Activated T-cell treated with anti-CD3 and anti-CD28 coated beads for 48 hours (primary cell): ENCODE measurements at places on chromosomes 2 and 18.
A peak's percentile ranks its signal among the peaks of the same experiment; 100 is the strongest.

GRCh38 chr18:78001811-78002210 is 752.2 kb downstream of the GALR1 start:
- DNase-seq: no peak

DNA sequence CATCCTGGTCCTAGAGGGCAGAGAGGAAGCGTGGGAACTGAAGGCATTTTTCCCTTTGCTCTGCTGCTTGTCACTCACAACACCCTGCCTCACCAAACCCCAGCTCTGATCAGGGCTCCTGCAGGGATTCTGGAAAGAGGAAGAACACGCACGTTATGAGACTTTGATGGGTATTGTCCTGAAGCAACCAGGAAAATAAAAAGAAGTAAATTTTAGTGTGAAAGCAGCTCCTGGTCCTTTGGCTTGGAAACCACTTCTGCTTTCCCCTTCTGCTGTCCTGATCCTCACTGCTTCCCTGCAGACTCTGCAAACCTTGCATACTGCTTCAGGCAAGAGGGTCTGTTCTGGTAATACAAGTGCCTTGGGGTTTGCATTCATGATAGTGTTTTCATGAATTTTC is 164.1 kb downstream of the SLC8A1 start:
- DNase-seq: no peak

- no peak for DNase-seq
Observed at GRCh38 chr2:242036653-242036950, 167.1 kb downstream of the RTP5 start.

GRCh38 chr2:11379558-11379957 is 35.1 kb upstream of the ROCK2 start:
- no peak for DNase-seq

DNA sequence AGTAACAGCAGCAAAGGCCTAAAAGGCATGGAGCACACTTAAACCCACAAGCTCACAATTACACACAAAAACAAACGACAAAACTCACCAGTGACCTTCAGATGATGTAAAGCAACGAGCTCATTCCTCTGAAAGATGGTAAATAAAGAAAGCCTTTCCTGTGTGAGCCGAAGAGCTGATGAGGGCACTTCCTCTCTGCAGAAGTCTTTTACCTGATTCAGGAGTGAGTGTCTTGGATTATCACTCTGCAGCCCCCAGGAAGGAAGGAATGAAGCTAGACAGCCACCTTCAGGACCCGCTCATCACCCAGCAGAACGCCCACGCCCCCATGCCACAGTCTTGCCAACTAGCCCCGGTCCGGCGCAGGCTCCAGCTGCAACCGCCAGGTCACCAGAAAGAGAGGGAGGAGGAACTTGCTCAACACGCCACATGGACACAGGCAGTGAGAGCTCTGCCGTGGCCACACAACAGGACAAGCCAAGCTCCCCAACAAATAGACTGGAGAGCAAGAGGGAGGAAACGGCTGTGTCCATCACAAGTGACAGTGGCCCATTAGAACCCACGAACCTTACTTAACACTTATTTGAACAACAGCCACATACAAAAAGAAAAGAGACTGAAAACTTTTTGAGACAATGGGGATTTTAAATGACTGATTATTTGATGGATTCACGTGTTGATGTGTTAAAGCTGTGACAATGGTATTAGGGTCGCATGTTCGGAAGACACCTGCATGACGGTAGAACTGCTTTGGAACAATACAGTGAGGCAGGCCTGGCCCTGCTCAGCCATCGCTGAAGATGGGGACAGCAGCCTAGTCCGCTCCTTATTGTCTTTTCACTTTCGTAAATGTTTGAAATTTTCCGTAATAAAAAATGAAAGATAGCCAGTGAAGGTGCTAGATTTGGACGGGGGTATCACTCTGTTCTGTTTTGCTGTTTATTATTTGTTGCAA is 127.3 kb downstream of the HDAC4 start:
- no peak for DNase-seq

DNA sequence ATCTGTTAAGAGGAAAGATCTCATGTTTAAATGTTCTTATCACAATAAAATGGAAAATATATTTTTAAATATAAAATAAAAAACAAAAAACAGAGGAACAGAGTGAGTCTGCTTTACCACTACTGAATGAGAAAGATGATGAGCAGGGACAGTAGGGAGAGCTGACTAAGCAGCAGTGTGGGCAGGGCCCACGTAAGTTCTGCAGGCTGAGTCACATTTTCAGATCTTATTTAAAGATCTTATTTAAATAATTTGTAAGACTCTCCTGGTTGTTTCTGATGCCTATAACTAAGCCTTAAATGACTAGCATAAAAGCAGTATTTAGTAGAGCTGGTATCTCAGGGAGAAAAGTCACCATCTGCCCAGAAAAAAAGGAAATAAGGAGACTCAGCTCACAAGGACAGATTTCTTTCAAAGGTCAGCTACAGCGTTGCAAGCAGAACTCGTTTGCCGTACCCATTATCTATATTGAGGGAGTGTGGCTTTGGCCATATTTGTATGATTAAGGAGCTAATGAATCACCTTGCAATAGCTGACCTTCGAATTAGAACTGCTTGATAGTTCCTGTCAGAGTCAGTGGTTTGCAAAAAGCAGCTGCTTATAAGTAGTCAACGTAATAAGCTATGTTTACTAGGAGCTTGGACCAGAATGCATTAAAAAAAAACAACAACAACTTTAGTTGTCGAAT is 322.1 kb upstream of the CHAC2 start:
- DNase-seq: peak; percentile 10

DNA sequence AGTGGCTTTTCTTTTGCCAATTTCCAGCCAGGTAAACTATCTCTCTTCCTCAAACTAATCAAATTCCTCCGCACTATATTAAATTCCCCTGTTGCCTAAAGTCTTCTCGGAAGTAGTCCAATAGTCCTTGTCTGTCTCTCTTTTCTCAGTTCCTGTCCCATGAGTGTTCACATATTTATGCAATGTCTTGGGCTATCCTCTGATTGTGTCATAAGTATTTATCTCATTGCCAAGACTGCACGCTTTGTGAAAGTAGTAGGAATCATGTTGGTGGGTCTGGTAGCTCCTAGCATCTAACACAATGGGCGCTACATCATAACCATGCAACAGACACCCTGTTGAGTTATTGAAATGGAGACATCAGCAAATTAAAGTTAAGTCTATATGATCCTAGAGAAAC is 59.9 kb upstream of the POU3F3 start:
- DNase-seq: no peak

- no peak for DNase-seq
Observed at GRCh38 chr18:31618801-31619200, 27.1 kb downstream of the TTR start.

DNA sequence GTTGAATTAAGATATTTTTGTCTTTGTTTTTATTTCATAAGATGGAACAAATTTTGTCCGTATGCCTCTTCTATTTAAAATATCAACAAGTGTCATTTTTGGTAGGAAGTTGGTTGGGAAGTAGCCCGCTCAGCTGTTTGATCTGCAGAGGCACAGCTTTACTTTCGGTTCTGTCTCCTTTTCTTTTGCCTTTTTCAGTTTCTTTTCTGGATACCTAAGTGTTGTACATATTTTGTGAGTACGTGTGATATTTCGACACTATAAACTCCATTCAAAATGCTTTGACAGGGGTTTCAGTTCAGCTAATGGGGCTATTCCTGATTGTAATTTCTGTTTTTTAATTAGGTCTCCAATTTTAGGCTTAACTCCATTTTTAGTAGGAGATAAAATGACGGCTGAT is 1785.0 kb upstream of the LRRTM1 start:
- DNase-seq: no peak

GRCh38 chr2:46087492-46087891 is 209.7 kb upstream of the EPAS1 start:
- DNase-seq: no peak

- no peak for DNase-seq
Observed at GRCh38 chr2:120833127-120833675, 97.5 kb downstream of the GLI2 start.

GRCh38 chr2:164055623-164056022 is 319.8 kb upstream of the FIGN start:
- no peak for DNase-seq

GRCh38 chr18:5424903-5425664 is 118.7 kb downstream of the EPB41L3 start:
- no peak for DNase-seq

- DNase-seq: no peak
Observed at GRCh38 chr18:33051407-33051806, 278.6 kb upstream of the KLHL14 start.

DNA sequence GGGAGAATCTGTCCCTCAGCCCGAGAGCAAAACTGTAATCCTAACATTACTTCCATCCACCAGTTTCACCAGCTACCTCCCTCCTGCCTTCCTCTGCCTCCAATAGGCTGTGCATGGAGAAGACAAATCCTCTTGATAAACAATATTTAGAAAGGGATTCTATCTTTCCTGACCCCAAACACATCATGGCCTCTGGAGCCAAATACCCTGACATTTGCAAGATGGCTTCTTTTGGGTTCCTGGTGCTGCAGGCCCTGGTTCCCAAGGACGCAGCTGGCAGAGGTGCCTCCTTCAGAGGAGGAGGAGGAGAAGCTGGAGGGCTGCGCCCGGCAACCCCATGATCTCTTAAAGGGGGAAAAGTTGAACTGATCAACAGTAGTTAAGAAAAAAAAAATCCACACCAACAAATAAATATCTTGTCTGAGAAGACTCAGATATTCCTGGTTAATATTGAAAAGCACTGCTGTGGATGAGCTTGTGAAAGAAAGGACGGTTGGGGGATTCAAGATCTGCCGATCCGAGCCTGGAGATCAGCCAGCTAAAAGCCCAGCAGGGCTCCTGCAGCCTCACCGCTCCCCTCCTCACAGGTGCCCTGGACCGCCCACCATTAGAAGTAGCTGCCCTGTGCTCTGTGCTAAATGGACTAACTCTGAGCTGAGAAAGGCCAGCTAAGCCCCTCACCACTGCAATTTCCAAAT is 116.8 kb downstream of the MSH2 start:
- DNase-seq: no peak

GRCh38 chr2:169415233-169415748 is 53.0 kb upstream of the LRP2 start:
- DNase-seq: no peak

- DNase-seq: no peak
Observed at GRCh38 chr2:100039291-100039980, 103.0 kb downstream of the AFF3 start.

GRCh38 chr18:75810961-75811551 is 383.6 kb upstream of the SMIM21 start:
- DNase-seq: no peak

DNA sequence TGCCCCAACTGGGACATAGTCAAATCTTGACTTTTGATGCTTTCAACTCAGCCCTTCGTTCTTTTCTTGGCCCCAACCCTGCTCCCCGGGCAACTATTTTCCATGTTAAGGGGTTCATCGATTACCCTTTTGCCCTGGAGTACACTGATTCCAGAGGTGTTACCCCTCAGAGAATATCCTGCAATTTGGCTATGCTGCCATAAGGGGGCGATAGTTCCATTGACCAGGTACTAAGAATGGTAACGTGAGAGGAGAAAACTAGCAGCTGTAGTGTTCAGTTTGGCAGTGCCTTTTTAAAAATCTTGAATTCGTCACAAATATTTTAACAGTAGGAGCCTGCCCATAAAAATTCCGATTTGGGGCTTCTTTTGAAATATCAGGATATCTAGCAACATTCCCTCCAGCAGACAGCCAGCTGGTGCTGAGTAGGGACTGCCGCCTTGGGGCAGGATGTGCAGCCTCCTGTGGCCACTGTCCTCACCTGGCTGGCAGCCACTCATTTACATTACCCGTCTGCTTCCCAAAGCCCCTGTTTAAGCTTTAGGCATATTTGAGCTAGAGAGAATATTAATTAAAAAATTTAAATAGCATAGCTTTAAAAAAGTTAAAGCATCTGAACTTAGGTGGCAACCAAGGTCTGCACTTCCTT is 146.3 kb upstream of the SKOR2 start:
- DNase-seq: peak; percentile 7
